ENCODE measurements at places on chromosomes 2 and 18.

DNA sequence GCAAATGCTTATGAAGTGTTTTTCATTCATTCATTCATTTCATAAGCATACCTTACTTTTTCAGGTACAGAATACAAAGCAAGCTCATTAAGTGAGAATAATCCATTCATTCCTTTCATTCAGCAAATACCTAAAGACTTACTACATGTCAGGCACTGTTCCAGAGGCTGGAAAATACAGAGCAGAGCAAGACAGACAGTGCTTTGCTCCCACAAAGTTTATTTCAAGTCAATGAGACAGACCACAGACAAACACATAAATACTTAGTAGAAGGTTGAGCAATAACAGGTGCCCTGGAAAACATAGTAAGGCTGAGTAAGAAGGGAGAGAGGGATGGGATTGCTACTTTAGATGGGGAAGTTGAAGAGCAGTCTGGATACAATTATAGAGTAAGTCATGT, 309.8 kb downstream of the C1D start:
- peak; percentile 16 for DNase-seq

- no peak for DNase-seq
Measured at GRCh38 chr2:241894681-241895426, 25.3 kb downstream of the RTP5 start.

DNA sequence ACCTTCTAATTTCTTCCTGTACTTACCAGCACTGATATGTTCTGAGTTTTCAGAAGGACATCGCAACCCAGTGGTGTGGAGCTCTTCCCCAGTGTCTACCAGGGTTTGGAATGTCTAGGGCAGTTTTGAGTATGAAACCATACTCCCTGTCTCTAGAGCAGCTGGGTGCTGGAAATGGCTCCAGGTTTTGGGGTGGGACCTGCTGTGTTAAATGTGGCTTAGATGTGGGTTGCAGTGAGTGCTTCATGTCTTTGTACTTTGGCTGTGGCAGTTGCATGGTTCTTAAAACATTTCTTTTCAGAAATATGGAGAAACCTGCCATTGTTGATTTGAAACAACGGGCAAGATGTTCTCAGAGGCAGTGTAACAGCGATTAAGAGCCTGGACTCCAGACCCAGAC, 48.5 kb downstream of the ACSL3 start:
- DNase-seq: no peak

GRCh38 chr2:69680001-69680675, 36.6 kb upstream of the AAK1 start:
- DNase-seq: no peak

- no peak for DNase-seq
Measured at GRCh38 chr2:19929226-19929625, 27.4 kb upstream of the TTC32 start.

- peak; percentile 89 for DNase-seq
Measured at GRCh38 chr2:221606424-221606823, 34.3 kb upstream of the EPHA4 start.
